ENCODE measurements at places on chromosomes 13 and 19. TPM values are rescaled to one million over a fixed set of nuclear protein-coding genes. Genes with fewer than 3 reads are reported as not detected.

The JUNB gene
- polyA plus RNA-seq = 206 TPM

The PLIN5 gene
- polyA plus RNA-seq = 193 TPM

The ACP5 gene
- 7.7 TPM for polyA plus RNA-seq

The CELF5 gene
- 0.30 TPM for polyA plus RNA-seq

The TNFRSF19 gene
- polyA plus RNA-seq = 6.2 TPM

The TSHZ3 gene
- polyA plus RNA-seq = 0.87 TPM

The CCDC9 gene
- polyA plus RNA-seq = 102 TPM
